SIG-M5 (cell line): ENCODE measurements at places on chromosomes 4 and X.

DNA sequence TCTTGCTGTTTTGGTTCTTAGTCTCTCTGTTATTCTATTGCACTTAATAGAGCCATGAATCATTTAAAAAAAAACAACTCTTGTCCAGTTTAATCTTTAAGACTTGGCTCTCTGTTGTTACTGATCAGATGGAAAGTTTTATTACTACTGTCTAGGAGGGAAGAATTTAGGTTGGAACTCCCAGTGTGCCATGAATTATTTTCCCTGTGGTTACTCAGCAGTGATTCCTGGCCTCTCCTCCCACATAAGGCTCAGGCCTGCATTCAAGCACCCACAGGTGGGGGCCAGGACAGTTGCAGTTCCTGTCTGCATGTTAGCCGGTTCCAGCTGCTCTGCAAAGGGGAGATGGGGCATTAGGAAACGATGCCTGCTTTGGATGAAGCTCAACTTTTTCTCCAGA lies 29.8 kb upstream of the ESX1 start:
- no peak for DNase-seq

- DNase-seq = no peak
These were observed 131.6 kb upstream of the MED14 start for GRCh38 chrX:40866893-40867292.

DNA sequence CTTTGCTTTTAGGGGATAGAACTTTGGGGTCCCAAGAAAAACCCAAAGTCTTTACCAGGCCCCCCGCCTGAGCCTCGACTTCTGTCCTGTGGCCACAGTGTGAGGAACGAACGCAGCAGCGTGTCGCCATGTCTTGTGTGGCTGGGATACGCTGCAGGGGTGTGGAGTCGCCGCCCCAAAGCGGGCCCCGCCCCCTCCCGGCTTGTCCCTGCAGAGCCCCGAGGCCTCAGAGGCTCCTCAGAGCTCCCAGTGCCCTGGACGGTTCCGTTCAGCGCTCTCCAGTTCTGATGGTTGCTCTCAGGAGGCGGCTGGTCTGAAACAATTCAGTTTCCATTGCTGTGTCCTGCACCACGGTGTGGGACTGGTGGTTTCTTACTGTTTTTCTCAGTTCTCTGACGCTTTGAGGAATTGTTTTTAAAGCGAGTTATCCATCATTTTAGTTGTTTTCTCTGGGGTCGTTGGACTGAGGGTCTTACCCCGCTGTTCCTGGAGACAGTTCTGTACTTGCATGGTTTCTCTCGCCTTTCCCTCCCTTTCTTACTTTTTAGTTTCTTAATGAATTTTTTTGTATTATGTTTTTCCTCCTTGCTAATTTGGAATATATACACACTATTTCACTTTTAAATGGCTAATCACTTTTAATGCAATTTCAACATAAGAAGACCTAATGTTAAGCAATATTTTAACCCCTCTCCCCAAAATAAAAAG lies 1.6 kb upstream of the IDUA start:
- DNase-seq = no peak

- no peak for DNase-seq
These were observed 65.5 kb downstream of the SH3RF1 start for GRCh38 chr4:169205075-169205743.

DNA sequence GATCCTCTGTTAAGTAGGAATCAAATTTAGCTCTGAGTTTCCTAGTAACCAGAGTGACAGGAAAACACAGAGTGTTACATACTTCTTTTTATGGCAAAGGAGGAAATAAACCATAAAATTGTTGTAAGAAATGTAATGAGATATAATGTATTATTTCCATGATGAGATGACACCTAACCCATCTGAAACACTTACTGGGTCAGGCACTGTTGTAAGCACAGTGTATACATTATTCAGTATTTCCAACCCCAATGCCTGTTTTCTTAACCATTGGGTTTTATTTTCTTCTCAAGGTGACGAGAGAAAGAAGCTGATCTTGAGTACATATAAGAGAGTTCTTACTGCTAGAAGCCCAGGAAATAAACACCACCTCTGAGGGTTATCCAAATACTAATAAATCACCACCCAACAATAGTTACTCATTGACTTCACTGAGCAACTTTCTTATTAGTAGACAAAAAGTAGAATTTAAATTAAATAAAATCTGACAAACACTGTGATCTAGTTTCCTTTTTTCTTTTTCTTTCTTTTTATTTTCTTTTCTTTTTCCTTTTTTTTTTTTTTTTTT lies 4.2 kb upstream of the ENAM start:
- DNase-seq = no peak
